ENCODE measurements at places on chromosomes 16 and 17.

DNA sequence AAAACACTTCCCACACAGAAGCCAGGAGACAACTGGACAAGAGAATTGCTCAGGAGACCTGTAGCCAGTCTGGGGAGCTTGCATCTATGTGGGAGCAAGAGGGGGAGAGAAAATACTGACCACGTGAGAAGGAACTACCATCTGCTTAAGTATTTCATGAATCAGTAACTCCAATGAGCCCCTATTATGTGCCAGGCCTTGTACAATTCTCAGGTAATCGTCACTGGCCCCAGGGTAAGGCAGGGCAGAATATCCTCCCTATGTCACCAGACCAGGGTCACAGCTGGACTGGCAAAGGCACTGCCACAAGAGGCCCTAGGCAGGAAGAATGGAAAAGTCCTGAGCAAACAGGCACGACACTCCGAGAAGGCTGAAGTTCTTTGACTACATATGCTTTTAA is 25.9 kb downstream of the USP7 start:
- no peak for DNase-seq

DNA sequence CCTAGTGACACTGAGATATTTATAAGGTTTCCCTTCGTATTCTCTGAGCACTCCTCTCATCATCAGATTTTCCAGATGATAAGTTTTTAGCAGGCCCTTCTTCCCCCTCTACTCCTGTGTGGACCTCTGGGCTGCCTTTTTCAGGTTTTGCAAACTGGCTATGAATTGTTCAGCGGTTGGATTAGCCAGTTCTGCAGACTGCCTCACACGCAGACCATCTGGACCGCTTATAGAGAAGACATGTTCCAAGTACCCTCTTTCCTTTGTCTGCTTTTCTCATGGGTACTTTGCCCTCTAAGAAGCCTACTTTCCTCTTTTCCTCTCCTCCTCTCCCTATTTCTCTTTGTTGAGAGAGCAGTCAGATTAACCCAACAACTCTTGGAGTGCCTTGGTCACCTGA is 111.6 kb downstream of the GRIN2A start:
- DNase-seq = no peak

- no peak for DNase-seq
Observed at GRCh38 chr17:19546289-19547065, 12.8 kb downstream of the SLC47A1 start.

DNA sequence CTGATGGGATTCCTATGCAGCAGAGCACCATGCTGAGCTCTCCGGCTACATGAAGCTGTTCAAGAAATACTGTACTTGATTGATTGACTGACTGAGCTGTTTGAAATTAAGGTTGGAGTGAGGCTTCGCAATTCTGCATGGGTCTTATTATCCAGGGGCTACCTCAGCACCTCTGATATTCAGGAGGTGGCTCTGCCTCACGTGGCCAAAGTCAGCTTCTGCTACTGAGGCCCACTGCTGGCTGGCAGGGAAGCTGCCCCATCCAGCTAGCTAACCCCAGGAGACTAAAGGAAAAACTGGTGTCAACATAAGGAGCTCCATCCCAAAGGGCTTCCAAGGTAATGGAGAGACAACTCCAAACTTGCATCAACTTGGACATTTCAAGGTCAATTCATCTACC is 66.2 kb upstream of the TRAP1 start:
- no peak for DNase-seq

- DNase-seq = no peak
Observed at GRCh38 chr16:55076053-55076452, 145.4 kb downstream of the IRX5 start.

DNA sequence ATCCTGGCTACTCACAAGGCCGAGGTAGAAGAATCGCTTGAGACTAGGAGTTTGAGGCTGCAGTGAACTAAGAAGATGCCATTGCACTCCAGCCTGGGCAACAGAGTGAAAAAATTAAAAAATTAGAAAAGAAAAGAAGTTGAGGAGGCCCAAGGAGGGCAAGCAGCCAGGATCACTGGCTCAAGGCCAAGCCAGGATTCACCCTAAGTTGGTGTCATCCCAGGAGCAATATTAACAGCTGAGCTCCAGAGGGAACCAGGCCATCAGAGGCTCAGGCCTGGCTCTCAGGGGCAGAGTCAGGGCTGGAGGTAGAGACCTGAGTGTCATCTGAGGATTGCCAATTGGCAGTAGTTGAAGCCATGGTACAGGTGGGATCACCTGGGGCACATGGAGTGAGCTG is 20.7 kb downstream of the DRC3 start:
- no peak for DNase-seq

GRCh38 chr17:31918701-31919128 is 17.2 kb upstream of the UTP6 start:
- DNase-seq = no peak

DNA sequence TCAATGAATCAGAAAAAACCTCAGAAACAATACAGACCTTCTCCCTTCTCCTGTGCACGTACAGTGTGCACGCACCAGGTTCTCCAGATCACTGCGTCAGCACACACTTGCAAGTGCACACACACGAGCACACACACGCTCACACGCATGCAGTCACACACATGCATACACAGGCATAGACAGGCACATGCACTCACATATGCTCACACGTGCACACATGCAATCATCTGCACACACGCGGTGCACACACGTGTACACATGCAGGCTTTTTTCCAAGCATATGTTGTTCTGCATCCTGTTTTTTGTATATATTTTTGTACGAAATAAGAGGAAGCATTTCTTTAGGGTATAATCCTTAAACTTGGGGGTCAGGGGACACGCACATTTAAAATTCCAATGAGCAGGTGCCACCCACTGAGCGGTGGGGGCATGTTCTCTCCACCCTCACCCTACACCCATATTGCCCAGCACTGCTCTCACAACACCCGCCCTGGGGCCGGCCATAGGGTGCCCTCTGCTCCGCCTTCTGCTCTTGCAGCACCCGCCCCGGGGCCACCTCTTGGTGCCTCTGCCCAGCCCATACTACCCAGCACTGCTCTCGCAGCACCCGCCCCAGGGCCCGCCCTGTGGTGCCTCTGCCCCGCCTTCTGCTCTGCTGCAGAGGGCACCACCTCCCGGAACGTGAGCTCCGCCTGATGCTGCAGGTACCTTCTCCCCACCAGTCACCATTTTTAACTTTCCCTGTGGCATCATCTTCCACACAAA is 20.9 kb downstream of the KLHDC4 start:
- DNase-seq = no peak

GRCh38 chr16:86342161-86342834 is 168.0 kb upstream of the FOXF1 start:
- no peak for DNase-seq

DNA sequence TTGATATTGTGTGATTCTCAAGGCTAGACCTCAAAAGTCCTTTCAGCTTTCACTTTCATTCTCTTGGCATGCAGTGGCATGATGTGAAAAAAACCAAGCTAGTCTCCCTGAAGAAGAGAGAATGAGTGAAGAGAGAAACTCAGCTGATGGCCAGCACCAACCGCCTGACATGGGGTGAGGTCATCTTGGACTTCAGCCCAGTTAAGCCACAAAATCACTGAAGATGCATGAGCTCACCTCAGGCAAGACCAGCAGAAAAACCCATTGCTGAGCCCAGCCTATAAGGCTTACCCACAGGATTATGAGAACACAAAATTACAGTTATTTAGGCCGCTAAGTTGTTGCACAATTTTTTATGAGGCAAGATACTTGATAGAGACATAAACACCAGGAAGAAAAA is 496.5 kb downstream of the TOX3 start:
- no peak for DNase-seq
